ENCODE measurements at places on chromosomes 11 and 22. TPM values are rescaled to one million over a fixed set of nuclear protein-coding genes. Genes with fewer than 3 reads are reported as not detected.

Gene RAG2
- total RNA-seq, result not detected

Gene RHOD
- 31.9 TPM for total RNA-seq

Gene CARD16
- total RNA-seq, result 13.5 TPM

Gene SLC35C1
- 28.4 TPM for total RNA-seq

Gene E2F8
- total RNA-seq, result not detected

Gene MICAL3
- total RNA-seq, result 78.0 TPM

Gene CDHR5
- not detected for total RNA-seq

Gene TMEM151A
- 0.27 TPM for total RNA-seq

- no peak overlapping the region for H3K27ac ChIP-seq
- no peak for DNase-seq
- no peak overlapping the region for H3K4me3 ChIP-seq
- H3K36me3 ChIP-seq, result peaks cover 5% of the 10 kb centered on the region
- no peaks in the 10 kb centered on the region for H3K4me1 ChIP-seq
Measured at GRCh38 chr22:24359452-24360120, 67.8 kb upstream of the ADORA2A start.

GRCh38 chr11:1637628-1638027, 8.1 kb downstream of the KRTAP5-5 start:
- H3K27me3 ChIP-seq, result no peaks in the 10 kb centered on the region
- no peak for DNase-seq
- no peaks in the 10 kb centered on the region for H3K4me1 ChIP-seq
- H3K4me3 ChIP-seq, result no peak overlapping the region
- H3K36me3 ChIP-seq, result no peaks in the 10 kb centered on the region

DNA sequence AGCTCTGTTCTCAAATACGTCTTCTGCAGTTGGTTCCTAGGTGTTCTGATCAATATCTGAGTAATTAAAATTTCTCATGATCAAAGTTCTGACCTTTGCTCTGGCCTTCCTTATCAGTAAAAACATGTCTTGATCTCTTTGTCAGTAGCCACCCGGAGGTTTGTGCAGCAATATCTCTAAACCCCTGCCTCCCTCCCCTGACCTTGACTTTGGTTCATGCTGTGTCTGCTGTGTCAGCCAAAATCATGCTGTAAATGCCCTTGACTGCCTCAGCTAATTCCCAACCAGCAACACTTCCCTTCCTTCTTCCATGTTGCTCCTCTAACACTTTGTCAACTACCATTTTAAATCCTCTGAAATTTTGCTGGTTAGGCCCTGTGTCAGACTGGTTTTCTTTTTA, 424.7 kb downstream of the FAM181B start:
- no peak overlapping the region for H3K4me3 ChIP-seq
- H3K27me3 ChIP-seq, result no peaks in the 10 kb centered on the region
- no peak for DNase-seq
- no peaks in the 10 kb centered on the region for H3K4me1 ChIP-seq

- no peaks in the 10 kb centered on the region for H3K27me3 ChIP-seq
- no peaks in the 10 kb centered on the region for H3K36me3 ChIP-seq
- peak within 1 kb of the TSS; percentile 96 for H3K4me3 ChIP-seq
- H3K27ac ChIP-seq, result peak within 1 kb of the TSS; percentile 76
- peaks cover 4% of the 10 kb centered on the region for H3K4me1 ChIP-seq
Measured at GRCh38 chr22:42720263-42721044, at the start of gene A4GALT. Gene A4GALT (minus strand): TSS chr22:42720870. CDS start chr22:42693951, 26,919 bp downstream.

- peaks cover 2% of the 10 kb centered on the region for H3K36me3 ChIP-seq
- no peak overlapping the region for H3K27ac ChIP-seq
- no peak for DNase-seq
- no peaks in the 10 kb centered on the region for H3K27me3 ChIP-seq
- H3K4me1 ChIP-seq, result peaks cover 4% of the 10 kb centered on the region
Measured at GRCh38 chr11:45984192-45984591, 61.7 kb downstream of the LARGE2 start.

- no peaks in the 10 kb centered on the region for H3K36me3 ChIP-seq
- H3K27me3 ChIP-seq, result no peaks in the 10 kb centered on the region
- DNase-seq, result no peak
- no peak overlapping the region for H3K4me3 ChIP-seq
- no peaks in the 10 kb centered on the region for H3K4me1 ChIP-seq
Measured at GRCh38 chr11:128343135-128343514, 244.2 kb downstream of the ETS1 start.

- DNase-seq, result no peak
- no peaks in the 10 kb centered on the region for H3K27me3 ChIP-seq
- no peak overlapping the region for H3K4me3 ChIP-seq
- H3K27ac ChIP-seq, result no peak overlapping the region
- H3K4me1 ChIP-seq, result no peaks in the 10 kb centered on the region
Measured at GRCh38 chr11:119529936-119530335, 107.0 kb upstream of the THY1 start.

DNA sequence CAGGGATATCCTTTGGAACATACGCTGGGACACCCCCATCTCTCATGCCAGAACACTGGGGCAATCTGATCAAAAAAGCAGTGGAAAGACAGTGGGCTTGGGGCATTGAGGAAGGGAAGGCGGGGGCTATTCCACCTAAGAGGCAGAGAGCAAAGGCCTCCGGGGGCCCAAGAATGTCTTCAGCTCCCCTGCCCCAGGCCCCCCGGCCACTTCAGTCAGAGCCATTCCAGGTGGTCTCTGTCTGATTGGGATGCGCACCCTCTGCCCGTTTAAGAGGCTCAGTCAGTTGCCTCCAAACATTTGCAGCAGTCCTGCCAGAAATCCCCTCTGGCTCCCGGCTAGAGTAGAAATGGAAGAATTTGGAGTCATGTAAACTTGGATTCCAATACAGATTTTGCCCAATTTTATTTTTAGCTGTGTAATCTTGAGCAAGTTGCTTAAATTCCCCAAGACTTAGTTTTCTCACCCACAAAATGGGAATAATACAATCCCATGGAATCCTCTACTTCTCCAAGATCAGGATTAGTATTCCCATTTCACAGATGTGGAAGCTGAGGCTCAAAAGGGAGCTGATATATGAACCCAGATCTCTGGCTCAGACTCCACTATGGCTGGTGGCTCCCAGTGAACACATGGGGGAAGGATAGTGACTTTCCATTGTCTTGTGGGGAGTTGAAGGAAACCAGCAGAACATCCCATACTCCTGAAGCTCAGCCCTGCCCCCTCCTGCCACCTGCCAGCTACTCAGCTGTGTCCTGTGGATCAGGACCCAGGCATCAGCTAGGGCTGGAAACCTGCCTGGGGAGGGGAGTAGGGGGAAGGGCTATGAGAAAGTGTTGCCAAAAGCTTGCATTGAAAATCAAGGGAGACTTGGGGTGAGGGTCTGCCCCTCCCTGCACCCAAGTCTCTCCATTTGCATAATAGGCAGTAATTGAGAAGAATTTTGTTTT, 6.1 kb upstream of the WNT11 start:
- H3K27me3 ChIP-seq, result no peaks in the 10 kb centered on the region
- no peak overlapping the region for H3K4me3 ChIP-seq

- peaks cover 10% of the 10 kb centered on the region for H3K36me3 ChIP-seq
- no peak for DNase-seq
- H3K27ac ChIP-seq, result no peak overlapping the region
- no peak overlapping the region for H3K4me3 ChIP-seq
- H3K27me3 ChIP-seq, result no peaks in the 10 kb centered on the region
Measured at GRCh38 chr22:21450858-21451353, 16.3 kb upstream of the TMEM191C start.

DNA sequence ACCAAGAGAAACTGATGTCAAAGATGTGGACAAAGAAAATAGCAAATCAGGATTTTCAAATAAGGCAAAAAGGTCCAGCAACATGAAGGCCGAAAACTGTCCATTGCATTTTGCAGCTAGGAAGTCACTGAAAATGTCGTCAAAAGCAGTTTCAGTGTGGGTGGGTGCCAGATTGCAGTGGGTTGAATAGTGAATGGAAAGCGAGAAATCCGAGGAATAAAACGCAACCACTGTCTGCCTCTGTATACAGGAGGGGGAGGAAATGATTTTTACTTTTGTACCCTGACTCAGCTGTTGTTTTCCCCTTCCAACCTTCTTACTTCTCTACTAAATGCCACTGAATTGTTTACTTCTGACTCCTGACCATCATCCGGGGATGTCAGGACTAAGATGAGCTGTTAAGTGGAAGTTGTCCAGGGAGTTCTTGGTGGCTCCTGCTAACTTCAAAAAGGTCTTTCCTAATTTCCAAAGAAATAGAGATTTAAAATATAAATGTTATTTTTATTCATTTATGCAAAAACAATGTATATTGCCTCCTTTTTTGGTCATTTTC, 64.9 kb upstream of the BIRC3 start:
- no peaks in the 10 kb centered on the region for H3K4me1 ChIP-seq
- DNase-seq, result no peak

DNA sequence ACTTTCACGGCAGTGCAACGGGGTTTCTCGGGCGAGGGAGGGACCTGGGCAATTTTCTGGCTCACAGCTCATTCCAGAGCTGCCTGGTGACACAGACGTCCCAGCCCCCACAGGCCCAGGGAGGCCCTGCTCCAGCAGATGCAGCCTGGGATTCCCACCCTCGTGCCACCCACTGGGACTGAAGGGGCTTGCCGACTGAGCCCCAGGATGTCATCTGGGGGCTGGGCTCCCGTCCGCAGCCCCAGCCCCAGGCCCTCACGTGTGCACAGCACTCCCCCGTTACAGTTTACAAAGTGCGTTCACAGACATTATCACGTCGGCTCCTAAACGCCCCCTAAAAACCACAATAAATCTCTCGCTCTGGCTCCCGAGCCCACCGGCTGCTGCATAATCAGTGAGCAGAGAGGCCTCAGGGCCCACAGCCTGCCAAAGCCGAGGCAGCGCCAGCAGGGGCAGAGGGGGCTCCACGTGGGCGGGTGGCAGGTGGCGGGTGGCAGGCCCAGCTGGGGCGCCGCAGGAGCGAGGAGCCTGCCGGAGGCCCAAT, 76.9 kb upstream of the TCF20 start:
- no peaks in the 10 kb centered on the region for H3K36me3 ChIP-seq
- H3K4me1 ChIP-seq, result no peaks in the 10 kb centered on the region
- H3K27me3 ChIP-seq, result no peaks in the 10 kb centered on the region
- no peak for DNase-seq
- H3K4me3 ChIP-seq, result no peak overlapping the region
- no peak overlapping the region for H3K27ac ChIP-seq

DNA sequence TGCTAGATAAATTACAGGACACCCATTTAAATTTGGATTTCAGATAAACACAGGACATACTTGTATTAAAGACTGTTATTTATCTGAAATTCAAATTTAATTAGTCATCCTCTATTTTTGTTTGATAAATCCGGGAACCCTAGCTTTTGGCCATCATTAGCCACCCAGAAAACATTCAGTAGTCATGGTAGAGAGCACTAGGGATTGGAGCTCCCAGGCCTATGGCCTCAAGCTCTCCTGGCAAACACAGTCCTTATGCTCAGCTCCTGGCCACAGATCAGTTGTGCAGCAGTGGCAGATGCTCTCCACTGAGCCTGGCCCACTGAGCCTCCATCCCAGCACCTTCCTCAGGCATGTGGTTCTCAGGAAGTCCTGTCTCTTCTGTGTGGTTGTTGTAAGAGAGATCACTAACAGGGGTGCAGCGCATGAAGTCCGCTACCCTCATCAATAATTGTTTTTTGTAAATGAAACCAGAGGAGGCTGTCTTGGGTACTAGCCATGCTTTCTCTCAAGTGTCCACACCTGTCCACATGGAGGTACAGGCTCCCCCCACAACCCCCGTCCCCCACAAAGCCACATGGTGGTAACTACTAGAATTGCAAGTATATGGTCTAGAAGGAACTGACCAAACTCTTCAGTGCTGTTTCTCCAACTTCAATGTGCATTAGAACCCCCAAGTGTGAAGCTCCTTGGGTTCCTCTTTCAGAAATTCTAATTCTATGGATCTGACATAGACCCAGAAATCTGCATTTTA, 1.1 kb upstream of the IRAG1 start:
- H3K27me3 ChIP-seq, result no peaks in the 10 kb centered on the region
- peak overlapping the region; percentile 100 for H3K27ac ChIP-seq
- H3K4me3 ChIP-seq, result peak overlapping the region; percentile 94
- H3K4me1 ChIP-seq, result peaks cover 31% of the 10 kb centered on the region
- DNase-seq, result no peak
- no peaks in the 10 kb centered on the region for H3K36me3 ChIP-seq

DNA sequence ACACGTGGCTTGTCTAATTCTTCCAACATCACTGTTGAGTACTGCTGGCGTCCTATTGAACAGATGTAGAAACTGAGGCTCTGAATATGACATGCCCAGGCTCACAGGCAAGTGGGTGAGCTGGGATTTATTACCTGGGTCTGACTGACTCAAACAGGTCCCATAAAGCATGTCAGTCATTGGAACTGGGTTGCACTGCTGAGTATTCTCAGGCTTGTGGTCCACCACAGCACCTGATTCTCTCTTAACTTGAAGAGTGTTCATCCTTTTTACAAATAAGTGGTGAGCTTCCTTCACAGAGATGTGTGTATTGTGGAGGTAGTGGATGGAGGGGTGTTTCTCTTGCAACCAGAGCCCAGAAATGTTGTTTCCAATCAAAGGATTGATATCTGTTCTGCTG, 44.5 kb downstream of the SC5D start:
- no peaks in the 10 kb centered on the region for H3K27me3 ChIP-seq
- no peak for DNase-seq
- no peak overlapping the region for H3K27ac ChIP-seq
- H3K36me3 ChIP-seq, result no peaks in the 10 kb centered on the region
- no peaks in the 10 kb centered on the region for H3K4me1 ChIP-seq

GRCh38 chr11:30393012-30393411, 70.1 kb downstream of the ARL14EP start:
- no peaks in the 10 kb centered on the region for H3K27me3 ChIP-seq
- H3K4me1 ChIP-seq, result no peaks in the 10 kb centered on the region
- H3K36me3 ChIP-seq, result no peaks in the 10 kb centered on the region

- H3K27ac ChIP-seq, result no peak overlapping the region
- no peaks in the 10 kb centered on the region for H3K27me3 ChIP-seq
- H3K36me3 ChIP-seq, result no peaks in the 10 kb centered on the region
- no peak overlapping the region for H3K4me3 ChIP-seq
Measured at GRCh38 chr22:48907591-48907990, 920.1 kb downstream of the BRD1 start.

GRCh38 chr11:10600570-10601248, 32.2 kb upstream of the LYVE1 start:
- no peaks in the 10 kb centered on the region for H3K27me3 ChIP-seq
- H3K27ac ChIP-seq, result peak overlapping the region; percentile 80

GRCh38 chr11:65609665-65610064, 4.4 kb downstream of the MAP3K11 start:
- H3K27ac ChIP-seq, result no peak overlapping the region
- no peak overlapping the region for H3K4me3 ChIP-seq
- no peaks in the 10 kb centered on the region for H3K27me3 ChIP-seq
- DNase-seq, result no peak

DNA sequence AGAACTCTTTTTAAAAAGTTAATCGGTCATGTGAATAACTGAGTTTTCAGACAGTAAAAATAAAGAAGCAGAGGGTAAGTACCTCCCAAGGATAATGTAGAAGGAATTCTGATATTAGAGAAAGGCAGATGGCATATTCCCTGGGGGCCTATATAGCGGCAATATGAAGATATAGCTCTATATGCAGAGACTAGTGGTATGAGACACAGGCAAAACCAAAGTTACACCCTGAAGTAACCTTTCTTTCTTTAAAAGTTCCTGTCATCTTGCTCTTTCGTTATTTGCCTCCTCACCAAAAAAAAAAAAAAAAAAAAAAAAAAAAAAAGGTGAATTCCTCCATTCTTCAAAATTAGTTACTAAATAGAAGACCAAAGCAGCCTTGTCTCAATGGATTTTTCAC, 76.2 kb upstream of the ARHGAP32 start:
- H3K4me3 ChIP-seq, result no peak overlapping the region
- H3K4me1 ChIP-seq, result no peaks in the 10 kb centered on the region
- H3K27me3 ChIP-seq, result no peaks in the 10 kb centered on the region
- no peak overlapping the region for H3K27ac ChIP-seq

GRCh38 chr11:2731130-2732125, 31.6 kb upstream of the KCNQ1OT1 start:
- no peaks in the 10 kb centered on the region for H3K36me3 ChIP-seq
- no peak overlapping the region for H3K27ac ChIP-seq
- no peaks in the 10 kb centered on the region for H3K4me1 ChIP-seq
- no peak overlapping the region for H3K4me3 ChIP-seq
- H3K27me3 ChIP-seq, result no peaks in the 10 kb centered on the region
- DNase-seq, result no peak

All from thoracic aorta (tissue), 2 donors.